ENCODE measurements at places on chromosomes 2 and 18. TPM values are rescaled to one million over a fixed set of nuclear protein-coding genes. Genes with fewer than 3 reads are reported as not detected.

The ACKR3 gene
- total RNA-seq: 0.86 TPM

The CFAP221 gene
- not detected for total RNA-seq

The CSRNP3 gene
- total RNA-seq: 8.3 TPM

The VWC2L gene
- total RNA-seq: not detected

The MERTK gene
- 3.9 TPM for total RNA-seq

DNA sequence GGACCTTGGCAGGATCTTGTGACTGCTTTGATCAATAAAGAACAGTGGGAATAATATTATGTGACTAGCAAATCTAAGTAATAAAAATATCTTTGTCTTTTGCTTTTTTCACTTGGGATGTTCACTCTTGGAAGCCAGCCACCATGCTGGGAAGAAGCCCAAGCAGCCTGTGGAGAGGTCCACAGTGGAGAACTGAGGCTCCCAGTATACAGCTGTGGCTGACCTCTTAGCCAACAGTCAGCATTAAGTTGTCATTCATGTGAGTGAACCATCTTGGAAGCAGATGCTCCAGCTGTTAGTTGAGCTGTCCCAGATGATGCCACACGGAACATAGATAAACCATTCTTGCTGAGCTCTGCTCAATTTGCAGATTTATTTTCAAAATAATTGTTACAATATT is 160.0 kb downstream of the OSR1 start:
- H3K36me3 ChIP-seq: no peaks in the 10 kb centered on the region
- H3K4me1 ChIP-seq: no peaks in the 10 kb centered on the region
- H3K27ac ChIP-seq: no peak overlapping the region
- no peak for DNase-seq
- H3K4me3 ChIP-seq: no peak overlapping the region

- H3K4me1 ChIP-seq: peaks cover 23% of the 10 kb centered on the region
- no peaks in the 10 kb centered on the region for H3K27me3 ChIP-seq
- DNase-seq: peak; percentile 43
- no peak overlapping the region for H3K4me3 ChIP-seq
- no peaks in the 10 kb centered on the region for H3K36me3 ChIP-seq
Observed at GRCh38 chr2:157172239-157172638, 85.3 kb upstream of the GALNT5 start.

- H3K27me3 ChIP-seq: no peaks in the 10 kb centered on the region
- H3K4me3 ChIP-seq: no peak overlapping the region
- no peaks in the 10 kb centered on the region for H3K4me1 ChIP-seq
- no peaks in the 10 kb centered on the region for H3K36me3 ChIP-seq
- DNase-seq: no peak
Observed at GRCh38 chr18:2502880-2503279, 68.4 kb downstream of the METTL4 start.

The RAX gene
- total RNA-seq: not detected

The CIB4 gene
- total RNA-seq: not detected

The STAMBP gene
- total RNA-seq: 32.2 TPM

DNA sequence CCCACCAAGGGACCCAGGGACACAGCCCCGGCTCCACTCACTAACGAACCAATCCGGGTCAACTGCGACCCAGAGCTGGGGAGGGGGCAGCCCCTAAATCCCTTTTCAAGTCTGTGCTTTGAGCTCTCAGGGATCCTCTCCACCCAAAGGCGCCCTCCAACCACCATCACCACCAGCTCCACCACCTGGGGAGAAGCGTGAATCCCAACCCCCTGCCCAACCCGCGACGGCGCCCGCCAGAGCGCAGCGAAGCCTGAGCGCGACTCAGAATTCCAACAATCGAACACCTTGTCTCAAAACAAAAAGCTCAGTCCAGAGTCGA is 497 bp downstream of the DSC3 start:
- H3K4me3 ChIP-seq: peak overlapping the region; percentile 77
- H3K4me1 ChIP-seq: peaks cover 40% of the 10 kb centered on the region
- no peak for DNase-seq
- peak overlapping the region; percentile 63 for H3K27ac ChIP-seq
- H3K27me3 ChIP-seq: no peaks in the 10 kb centered on the region
- no peaks in the 10 kb centered on the region for H3K36me3 ChIP-seq

DNA sequence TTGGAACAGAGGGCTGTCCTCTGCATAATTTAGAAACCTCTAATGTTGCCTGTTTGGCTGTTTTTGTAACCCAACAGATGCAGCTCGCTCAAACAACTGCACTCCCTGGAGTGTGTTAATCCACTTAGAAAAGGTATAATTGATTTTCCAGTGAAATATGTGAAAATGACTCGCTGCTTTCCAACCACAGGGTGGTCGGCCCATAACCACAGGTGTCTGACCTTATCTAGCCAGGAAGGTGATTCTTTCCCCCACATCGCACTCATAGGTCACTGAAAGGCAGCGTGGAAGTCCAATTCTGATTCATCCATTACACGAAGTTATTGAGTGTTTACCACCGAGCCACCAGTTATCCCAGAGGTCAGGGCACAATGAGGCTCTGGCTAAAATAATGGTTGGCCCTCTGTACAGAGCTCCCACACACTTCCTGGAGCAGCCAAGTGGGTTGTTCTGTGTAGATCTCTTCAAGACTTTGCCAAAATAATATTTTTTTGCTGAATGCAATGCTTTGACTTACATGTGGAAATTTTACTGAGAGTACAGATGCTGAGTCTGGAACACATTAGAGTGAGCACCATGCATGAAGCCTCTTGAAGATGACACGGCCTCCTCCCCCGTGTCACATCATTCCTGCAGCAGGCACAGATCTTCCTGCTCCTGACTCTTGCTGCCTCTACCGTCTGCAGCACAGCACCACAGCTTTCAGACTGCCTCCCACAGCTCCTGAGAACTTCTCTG is 396.2 kb downstream of the ZNF516 start:
- H3K36me3 ChIP-seq: no peaks in the 10 kb centered on the region
- no peak for DNase-seq
- no peak overlapping the region for H3K4me3 ChIP-seq
- no peak overlapping the region for H3K27ac ChIP-seq
- H3K4me1 ChIP-seq: no peaks in the 10 kb centered on the region

DNA sequence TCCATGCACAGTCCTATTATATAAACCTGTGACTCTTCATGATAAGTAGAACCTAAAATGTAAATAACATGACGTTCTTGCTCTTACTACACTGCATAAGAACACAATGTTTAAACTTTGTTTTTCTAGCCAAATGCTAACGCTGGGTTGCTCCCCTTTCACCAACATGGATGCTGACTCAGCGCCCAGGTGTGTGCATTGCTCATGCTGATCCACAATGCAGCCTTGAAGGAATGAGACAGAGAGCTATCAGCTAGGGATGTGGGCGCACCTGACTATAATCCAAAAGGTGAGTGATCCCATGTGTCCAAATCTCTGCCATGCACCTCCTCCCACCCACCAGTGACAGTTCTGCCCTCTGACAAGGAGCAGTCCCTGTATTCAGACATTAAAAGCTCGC is 235.0 kb downstream of the IRS1 start:
- H3K27ac ChIP-seq: peak overlapping the region; percentile 50
- peak; percentile 97 for DNase-seq
- H3K27me3 ChIP-seq: no peaks in the 10 kb centered on the region
- H3K4me1 ChIP-seq: peaks cover 26% of the 10 kb centered on the region

The CABLES1 gene
- 18.6 TPM for total RNA-seq

DNA sequence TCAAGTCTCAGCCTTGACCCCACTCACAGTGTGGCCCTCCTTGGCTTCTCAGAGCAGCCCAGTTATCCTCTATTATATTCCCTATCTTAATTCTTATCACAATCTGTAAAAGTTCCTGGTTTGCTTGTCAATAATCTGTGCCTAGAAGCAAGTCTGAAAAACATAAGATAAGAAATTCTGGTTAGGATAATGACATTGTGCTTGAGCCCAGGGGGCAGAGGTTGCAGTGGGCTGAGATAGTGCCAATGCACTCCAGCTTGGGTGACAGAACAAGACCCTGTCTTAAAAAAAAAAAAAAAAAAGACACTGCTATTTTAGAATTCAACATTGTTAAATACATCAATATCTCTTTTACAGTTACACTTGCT is 63.9 kb downstream of the TMEM131 start:
- no peak overlapping the region for H3K4me3 ChIP-seq
- no peaks in the 10 kb centered on the region for H3K36me3 ChIP-seq

The UGT1A9 gene
- total RNA-seq: not detected

DNA sequence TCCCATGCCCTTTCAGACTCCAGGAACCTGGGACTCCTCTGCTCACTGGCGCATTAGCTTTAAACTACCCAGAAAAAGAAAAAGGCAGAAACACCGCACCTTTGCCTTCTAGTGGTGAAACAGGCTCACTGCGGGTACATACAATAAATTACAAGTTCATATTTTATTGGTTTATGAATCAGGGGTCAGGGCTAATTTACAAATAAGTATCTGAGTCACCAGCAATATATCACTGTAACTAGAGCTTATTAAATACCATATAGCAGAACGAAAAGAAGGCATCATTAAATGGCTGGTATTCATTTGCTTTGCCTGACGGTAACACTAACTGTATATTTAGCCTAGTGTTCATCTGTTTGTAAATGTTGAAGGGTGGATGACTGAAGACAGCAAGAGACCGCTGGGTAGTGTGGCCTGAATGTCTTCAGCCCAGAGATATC is 26.9 kb upstream of the DTNB start:
- no peaks in the 10 kb centered on the region for H3K27me3 ChIP-seq
- peaks cover 32% of the 10 kb centered on the region for H3K4me1 ChIP-seq
- peak; percentile 94 for DNase-seq
- H3K4me3 ChIP-seq: no peak overlapping the region
- H3K36me3 ChIP-seq: no peaks in the 10 kb centered on the region

DNA sequence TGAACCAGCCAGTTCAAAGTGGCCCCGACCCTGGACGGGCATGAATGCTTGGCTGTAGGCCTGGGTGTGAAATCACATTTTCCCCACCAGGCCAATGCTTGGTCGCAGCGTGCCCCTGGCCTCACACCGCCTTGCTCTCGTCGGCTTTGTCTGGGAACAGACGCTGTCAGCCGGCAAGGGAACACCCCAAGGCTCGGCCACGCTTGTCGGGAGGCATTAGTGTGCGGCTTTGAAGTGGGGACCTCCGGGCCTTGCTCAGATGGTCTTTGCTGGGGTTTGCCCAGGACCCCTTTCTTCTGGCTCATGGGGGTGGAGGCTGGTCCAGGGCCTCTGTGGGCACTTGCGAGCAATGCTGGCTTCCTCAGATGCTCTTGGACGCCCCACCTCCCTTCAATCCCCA is 79.1 kb downstream of the INHBB start:
- no peak for DNase-seq
- H3K36me3 ChIP-seq: no peaks in the 10 kb centered on the region
- no peak overlapping the region for H3K27ac ChIP-seq
- no peaks in the 10 kb centered on the region for H3K27me3 ChIP-seq
- no peak overlapping the region for H3K4me3 ChIP-seq
- H3K4me1 ChIP-seq: no peaks in the 10 kb centered on the region

GRCh38 chr2:156511803-156512202 is 75.6 kb downstream of the GPD2 start:
- H3K27me3 ChIP-seq: no peaks in the 10 kb centered on the region
- H3K36me3 ChIP-seq: peaks cover 6% of the 10 kb centered on the region
- no peaks in the 10 kb centered on the region for H3K4me1 ChIP-seq
- no peak overlapping the region for H3K4me3 ChIP-seq

DNA sequence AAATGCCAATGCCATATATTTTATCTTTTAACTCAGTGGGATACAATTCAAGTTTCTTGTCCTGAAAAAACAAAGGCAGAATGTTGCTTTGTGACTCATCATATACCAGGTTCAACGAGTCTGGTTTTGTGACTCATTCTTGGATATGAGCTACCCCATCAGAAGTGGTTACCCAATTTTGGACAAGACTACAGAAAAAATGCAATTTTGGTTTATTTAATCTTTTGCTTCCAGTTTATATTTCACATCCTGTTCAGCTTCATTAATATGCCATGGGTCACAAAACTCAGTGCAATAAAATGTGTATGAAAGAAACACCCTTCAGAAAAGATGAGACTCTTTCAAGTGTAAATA is 25.0 kb downstream of the FN1 start:
- peaks cover 27% of the 10 kb centered on the region for H3K36me3 ChIP-seq
- H3K27ac ChIP-seq: peak overlapping the region; percentile 89
- DNase-seq: peak; percentile 97
- H3K27me3 ChIP-seq: no peaks in the 10 kb centered on the region
- peak overlapping the region; percentile 28 for H3K4me3 ChIP-seq
- peaks cover 39% of the 10 kb centered on the region for H3K4me1 ChIP-seq

DNA sequence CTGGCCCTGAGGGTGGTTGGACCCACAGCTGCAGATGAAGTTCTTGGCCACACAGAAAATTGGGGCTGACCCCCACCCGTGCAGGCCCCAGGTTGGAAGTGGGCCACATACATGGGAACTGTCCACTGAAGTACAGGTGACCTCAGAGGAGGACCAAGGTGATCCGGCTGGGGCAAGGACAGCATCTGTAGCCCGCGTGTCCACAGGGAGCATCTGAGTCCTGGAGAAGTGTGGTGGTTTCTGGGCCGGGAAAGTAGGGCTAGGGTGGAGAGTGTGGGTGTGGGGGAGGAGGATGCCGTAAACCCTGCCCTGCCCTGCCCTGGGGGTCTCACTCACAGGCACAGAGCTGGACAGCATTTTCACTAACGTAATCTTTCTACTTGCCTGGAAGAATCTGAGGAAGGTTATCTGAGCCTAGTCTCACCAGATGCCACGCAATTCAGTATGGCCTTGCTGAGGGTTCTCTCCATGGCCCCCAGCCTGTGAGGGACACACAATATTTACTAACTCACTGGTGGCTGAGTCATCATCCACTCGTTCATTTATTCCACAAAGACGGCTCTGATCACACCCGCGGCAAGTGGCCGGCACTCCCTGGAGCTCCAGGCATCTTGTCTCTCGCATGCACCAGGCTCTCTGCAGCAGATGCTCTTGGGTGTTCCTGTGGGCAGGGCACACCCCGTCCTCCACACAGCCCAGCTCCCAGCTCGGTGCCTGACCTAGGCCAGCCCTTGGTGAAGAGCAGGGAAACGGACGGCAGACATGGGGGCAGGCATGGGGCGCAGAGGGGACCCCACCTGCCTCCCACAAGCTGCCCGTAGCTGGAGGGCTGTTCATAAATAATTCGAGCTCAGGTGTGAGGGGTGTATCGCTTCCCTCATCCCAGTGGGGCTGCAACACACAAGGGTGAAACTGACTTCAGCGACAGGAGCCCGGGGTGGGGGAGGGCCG is 51.2 kb downstream of the INHBB start:
- no peaks in the 10 kb centered on the region for H3K27me3 ChIP-seq
- H3K4me1 ChIP-seq: peaks cover 52% of the 10 kb centered on the region

The CD207 gene
- total RNA-seq: not detected

The ANO7 gene
- 2.6 TPM for total RNA-seq

The SERPINB5 gene
- total RNA-seq: 96.5 TPM

DNA sequence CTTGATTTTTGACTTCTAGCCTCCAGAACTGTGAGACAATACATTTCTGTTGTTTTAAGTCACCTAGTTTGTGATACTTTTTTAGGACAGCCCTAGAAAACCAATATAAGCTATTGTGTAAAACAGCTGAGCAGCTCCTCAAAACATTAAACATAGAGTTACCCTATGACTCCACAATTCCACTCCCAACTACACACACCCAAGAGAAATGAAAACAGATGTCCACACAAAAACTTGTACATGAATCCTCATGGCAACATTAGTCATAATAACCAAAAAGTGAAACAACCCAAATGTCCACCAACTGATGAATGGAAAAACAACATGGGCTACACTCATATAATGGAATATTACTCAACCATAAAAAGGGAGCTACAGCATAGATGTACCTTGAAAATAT is 32.6 kb downstream of the TNS1 start:
- H3K36me3 ChIP-seq: no peaks in the 10 kb centered on the region
- no peak for DNase-seq
- H3K4me3 ChIP-seq: no peak overlapping the region
- peaks cover 84% of the 10 kb centered on the region for H3K27me3 ChIP-seq

The IL36A gene
- not detected for total RNA-seq

- H3K27ac ChIP-seq: no peak overlapping the region
- no peak overlapping the region for H3K4me3 ChIP-seq
- no peaks in the 10 kb centered on the region for H3K27me3 ChIP-seq
Observed at GRCh38 chr2:127566576-127566975, 31.1 kb downstream of the MYO7B start.
